ENCODE measurements at places on chromosomes 6 and 20.

- DNase-seq, result no peak
Observed at GRCh38 chr6:143685653-143686052, 7.9 kb downstream of the PHACTR2 start.

- no peak for DNase-seq
Observed at GRCh38 chr6:3575701-3576100, 118.9 kb upstream of the SLC22A23 start.

DNA sequence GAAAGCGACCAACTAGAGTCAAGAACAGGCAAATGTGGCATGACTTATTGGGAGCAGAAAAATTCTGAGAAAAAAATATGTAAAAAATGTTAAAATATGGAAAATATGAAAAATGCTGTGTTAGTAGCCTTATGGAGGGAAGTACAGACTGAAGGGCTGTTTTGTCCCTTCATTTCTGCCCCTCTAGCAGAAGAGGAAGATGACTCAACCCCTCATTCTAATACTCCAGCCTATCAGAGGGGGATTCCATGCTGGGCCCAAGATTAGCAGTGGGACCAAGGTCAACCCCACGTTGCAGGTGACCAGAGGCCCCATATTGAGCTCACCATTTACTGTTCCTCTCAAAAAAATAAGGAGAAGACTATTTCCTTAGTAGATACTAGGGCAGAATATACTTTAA lies 8.4 kb downstream of the MUC21 start:
- DNase-seq, result no peak

GRCh38 chr20:4112481-4113421 lies 97.4 kb upstream of the RNF24 start:
- DNase-seq, result peak; percentile 45

DNA sequence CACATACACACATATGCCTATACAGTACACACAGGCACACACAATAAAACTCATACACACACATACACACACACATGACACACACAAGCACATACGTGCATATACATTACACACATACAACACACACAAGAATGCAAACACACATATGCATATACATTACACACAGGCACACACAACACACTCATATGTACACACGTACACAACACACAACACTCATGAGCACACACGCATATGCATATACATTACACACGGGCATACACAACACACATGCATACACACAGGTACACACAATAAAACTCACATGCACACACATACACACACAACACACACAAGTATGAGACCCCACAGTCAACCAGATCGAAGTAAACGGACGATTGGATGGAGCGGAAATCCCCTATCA lies 238.2 kb downstream of the ERMARD start:
- no peak for DNase-seq

GRCh38 chr6:135505222-135505621 lies 7.7 kb upstream of the AHI1 start:
- DNase-seq, result no peak

DNA sequence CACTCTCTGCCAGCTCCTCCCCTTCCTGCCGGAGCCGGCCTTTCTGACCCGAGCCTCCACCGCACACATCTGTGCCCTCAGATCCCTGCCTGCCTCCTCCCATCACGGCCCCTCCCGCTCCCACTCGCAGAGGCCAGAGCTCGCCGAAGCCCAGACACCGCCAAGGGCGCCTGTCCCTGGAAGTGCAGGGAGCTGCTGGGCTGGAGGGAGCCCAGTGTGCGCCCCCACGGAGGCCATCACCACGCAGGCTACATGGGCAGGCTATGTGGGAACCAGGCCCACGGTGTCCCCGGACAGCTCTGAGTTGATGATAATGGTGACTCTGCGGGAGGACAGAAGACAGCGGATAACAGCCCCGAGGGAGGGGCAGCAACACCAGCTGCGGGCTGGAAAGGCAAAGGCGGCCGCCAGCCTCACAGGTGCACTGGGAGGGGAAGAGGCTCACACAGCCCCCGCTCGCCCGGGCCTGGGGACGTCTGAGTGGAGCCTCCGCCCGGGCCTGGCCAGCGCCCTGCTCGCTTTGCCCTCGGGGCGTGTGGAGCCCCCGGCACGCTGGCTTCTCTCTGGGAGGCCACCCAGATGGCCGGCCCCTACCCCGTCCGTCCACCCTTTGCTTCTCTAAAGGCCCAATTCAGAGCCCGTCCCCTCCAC lies 154.9 kb downstream of the DLL1 start:
- no peak for DNase-seq

DNA sequence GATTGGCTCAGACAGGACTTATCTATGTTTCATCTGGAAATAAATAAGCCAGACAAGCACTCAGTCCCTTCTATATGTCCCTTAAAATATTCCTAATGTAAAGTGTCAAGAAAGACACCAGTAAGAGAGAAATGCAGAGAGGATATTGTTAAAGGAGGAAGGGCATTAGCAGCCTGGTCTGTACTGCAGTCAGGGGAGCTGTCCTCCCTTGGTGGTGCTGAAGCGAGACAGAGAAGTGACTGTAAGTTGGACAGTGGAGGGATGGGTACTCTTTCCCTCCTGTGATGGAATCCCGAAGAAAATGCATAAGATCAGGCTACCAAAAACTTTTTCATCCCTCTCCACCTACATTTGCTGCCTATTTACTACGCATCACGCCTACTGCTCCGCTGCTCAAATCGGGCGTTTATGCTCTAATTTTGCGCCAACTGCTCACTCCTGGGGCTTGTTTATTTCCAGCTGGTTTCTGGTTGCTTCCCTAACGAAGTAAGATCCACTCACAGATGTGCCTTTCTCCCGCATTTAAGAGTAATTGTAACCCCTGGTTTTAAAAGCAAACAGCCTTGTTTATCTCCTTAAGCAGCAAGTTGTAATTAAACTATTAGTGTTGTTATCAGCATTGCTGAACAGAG lies 35.2 kb downstream of the PHACTR1 start:
- DNase-seq, result peak; percentile 70

DNA sequence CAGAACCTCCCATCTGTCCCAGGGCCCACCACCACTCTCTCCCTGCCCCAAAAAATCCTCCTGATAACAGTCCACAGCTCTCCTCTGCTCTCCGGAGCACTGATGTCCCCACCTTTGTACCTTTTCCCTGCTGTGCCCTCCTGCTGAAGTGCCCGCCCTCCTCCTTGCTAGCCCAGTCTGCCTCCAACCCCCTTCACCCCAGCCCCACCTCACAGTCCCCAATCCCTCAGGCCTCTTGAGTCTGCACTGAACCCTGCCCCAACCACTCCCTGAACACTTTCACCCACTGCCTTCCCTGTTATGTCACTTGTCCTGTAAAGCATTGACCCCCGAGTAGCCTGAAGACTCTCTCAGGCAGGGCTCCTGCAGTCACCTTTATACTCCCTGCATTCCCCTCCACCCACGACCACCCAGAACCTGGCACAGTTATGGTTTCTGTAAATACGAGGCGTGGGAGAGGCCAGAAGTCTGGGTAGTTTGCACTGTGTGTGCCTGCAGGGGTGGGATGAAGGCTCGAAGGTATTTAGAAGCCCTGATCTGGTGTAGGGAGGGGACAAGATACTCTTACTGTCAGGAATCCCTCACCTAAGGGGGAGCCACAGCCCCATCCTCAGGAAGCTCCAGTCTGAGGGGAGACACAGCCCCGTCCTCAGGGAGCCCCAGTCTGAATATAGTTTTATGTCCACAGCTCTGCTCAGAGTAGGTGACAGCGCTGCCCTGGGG lies 5.4 kb downstream of the GLP1R start:
- no peak for DNase-seq

GRCh38 chr6:157908369-157909281 lies 73.0 kb upstream of the SYNJ2 start:
- no peak for DNase-seq

DNA sequence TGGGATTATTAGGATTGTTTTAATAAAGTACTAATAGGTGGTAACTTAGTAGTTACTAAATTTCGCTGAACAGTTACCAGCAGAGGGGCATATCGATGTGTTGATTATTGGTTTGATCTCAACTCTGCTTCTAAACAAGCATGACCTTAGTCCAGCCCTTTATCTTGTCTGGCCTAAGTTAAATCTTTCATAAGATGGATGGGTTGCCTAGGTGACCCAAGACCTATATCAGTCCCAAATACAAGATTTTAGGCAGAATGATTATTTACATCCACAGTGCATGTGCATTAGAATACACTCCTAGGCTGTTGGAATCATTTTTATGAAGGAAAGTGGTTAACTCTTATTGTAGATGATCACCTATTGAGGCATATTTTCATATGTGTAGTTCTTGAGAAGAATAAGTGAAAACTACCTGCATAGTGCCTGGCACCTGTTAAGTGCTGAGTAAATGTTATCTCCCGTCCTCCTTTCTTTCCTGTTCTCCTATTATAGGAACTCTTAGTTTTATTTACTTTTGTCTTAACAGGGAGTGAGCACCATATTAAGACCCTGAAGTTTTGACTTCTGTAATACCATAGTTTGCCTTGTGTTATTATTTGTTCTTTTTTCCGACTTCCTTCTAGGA lies 1.1 kb downstream of the HSF2 start:
- no peak for DNase-seq

DNA sequence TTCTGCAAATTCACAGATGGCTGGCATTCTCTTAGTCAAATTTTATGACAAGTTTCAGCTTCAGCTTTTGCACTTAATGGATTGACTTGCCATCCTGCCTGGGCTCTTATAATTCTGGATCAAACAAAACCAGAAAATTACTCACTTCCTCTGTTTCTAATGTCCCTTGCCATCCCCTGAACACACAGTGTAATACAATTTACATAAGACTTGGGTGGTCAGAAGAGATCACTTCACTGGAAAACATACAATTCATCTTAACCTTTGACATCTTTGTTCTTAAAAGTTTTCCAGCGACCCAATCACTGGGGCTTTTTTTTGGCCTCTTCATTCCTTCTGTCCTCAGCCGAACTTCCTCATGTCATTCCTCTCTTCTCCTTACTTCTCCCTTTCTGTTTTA lies 199.0 kb downstream of the ARHGAP18 start:
- DNase-seq, result no peak

- peak; percentile 13 for DNase-seq
Observed at GRCh38 chr6:128438393-128438792, 82.0 kb downstream of the PTPRK start.

DNA sequence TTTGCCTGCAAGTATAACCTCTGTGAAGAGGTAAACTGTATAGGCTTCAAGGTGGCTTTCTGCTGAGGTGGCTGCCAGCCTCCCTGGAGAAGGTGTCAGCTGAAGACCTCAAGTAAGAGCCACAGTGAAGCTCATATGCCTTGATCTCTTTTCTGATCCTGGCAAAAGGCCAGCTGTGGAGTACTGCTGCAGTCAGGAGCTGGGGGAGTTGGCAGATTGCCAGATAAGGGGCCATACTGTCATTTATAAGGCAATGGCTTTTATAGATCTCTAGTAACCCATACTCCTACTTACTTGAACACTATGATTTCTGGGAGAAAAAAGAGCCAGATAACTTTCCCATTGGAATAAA lies 8.8 kb upstream of the CEP85L start:
- no peak for DNase-seq

DNA sequence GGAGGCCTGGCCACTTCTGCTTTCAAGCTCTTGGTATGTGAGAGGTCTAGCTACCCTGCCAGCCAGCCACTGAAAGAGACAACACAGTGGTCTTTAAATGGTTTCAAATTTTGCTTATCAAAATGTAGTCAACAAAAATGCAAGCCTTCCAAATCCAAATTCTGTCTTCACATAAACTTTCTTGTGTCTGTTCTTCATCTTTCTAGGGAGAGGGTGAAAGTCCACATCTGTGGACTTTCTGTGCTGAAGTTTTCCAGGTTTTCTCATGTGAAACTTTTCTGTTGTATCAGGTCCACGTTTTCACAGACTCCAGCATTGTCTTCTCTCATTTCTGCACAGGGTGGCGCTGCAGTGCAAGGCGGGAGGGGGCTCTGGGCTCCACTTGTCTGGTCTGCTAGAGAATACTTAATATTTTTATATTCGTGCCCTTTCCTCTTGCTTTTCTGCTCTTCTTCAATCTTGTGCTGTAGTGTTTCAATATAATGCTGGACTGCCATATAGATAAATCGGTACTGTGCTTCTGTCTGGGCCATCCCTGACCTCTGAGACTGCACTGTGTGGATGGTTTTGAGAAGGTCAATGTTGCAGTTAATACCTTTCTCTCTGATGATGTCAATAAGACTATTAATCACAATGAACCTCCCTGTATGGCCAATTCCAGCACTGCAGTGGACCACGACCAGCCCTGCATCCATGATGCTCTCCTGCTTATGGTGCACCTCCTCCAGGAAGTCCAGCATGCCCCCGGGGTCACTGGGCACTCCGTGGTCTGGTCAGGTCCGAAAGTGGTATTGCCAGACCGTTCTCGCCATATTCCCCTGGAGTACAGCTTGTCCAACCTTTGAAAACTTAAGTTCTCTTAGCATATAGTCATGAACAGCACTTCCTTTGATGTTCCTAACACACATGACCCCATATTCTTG lies 161.6 kb upstream of the TNFAIP3 start:
- peak; percentile 60 for DNase-seq

DNA sequence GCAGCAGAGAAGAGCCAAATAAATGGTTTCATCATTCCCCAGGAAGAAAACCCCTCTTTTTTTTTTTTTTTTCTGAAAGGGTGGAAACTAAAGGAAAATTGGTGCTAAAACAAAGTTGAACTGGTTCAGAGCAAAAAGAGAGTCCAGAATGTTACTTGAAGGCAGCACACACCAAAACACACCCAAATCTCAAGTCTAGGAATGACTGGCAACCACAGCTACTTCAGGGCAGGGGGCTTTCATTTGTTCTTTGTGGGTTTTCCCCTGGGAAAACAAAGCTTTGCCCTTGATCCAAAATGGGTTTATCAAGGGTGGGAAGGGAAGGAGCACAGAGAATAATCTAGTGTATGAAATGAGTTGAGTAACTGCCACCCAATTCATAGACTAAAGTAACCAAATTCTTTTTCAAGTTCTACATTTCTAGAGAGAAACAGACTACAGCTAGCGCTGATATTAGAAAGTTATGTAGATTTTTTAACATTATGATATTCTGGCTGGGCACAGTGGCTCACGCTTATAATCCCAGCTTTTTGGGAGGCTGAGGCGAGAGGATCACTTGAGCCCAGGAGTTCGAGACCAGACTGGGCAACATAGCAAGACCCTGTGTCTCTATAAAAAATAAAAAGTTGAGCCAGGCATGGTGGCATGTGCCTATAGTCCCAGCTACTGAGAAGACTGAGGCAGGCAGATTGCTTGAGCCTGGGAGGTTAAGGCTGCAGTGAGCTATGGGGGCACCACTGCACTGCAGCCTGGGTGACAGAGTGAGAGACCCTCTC lies 119.8 kb downstream of the NFATC2 start:
- no peak for DNase-seq

GRCh38 chr6:118594877-118595276 lies 46.8 kb downstream of the PLN start:
- DNase-seq, result no peak
